ENCODE measurements at places on chromosomes 7 and 10.
A peak's percentile ranks its signal among the peaks of the same experiment; 100 is the strongest.

GRCh38 chr10:72272689-72273409 is 875 bp upstream of the DDIT4 start:
- DNase-seq = peak; percentile 99

DNA sequence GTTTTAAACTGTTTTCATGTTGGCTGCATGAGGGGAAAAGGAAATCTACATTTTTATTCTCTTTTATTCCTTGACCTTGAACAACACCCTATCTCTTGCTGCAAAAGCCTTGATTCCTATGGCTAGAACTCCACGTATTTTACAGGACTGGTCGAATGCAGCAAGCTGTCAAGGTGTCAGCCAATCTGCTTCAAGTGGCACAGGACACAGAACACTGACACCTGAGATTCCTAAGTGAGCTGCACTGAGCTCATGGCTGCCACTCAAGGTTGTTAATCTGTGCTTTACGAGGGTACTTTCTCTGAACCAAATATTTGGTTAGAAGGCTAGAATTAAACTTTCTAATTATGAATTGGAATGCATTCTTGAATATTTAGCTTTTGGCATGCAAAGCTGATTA is 349.7 kb upstream of the COBL start:
- no peak for DNase-seq

DNA sequence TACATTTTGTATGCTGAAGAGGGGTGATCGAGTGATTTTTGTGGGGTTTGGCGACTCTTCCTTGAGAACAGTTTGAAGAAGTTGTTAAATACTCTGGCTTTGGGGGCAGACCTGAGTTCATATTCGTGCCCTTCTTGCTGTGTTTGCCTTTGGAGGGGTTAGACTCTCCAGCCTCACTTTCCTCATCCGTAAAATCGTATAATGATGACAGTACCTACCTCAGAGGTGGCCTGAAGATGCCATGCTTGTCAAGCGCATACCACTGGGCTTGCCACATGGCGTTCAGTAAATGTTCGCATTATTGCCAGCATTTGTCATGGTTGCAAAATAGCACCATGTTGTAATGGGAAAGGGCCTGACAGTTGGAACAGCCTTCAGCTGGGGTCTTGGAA is 1.3 kb downstream of the STK17A start:
- DNase-seq = peak; percentile 81

DNA sequence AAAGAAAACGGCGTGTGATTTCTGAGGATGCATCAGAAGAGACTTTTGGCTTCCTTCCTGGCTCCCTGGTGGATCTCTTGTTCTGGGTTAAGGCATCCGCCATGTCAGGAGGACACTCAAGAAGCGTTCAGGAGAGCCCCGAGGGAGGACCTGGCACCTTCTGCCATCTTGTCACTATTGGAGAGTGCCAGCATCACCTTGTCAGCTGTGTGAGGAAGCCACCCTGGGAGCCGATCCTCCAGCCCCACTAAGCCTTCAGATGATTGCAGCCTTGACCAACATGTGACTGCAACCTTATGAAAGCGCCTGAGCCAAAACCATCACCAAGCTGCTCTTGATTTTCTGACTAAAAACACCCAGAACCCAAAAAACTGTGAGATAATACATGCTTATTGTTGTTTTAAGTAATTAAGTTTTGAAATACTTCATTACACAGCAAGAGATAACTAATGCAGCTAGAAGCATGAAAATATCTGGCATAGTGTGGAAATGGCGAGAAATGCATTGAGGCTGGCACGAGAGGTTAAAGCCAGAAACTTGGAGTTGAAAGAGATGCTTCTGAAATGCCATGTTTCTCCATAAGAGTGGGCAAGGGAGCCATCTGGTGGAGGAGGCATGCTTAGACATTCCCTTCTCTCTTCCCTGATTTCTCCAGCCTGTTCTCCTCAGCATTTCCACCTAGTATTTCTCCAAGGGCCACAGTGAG is 5.4 kb upstream of the ZFYVE27 start:
- peak; percentile 77 for DNase-seq

DNA sequence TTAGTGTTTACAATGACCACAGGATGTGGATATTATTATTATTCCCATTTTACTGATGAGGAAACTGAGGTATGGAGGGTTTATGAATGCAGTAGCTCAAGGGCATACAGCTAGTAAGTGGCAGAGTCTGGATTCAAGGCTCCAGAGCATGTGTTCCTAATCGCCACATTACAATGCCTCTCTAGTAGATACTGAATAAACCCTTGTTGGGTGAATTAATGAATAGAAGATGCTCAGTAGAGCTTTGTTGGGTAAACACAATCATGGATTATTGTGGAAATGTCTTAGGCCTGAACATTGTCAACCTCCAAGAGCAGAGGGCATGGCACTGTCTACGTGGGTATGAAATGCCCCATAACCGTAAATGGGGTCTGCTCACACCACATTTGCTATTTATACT is 545.3 kb downstream of the LRMDA start:
- DNase-seq = no peak

- no peak for DNase-seq
These were observed 13.1 kb upstream of the CUX1 start for GRCh38 chr7:101804088-101804963.

GRCh38 chr10:5343561-5343960 is 21.2 kb upstream of the UCN3 start:
- no peak for DNase-seq

DNA sequence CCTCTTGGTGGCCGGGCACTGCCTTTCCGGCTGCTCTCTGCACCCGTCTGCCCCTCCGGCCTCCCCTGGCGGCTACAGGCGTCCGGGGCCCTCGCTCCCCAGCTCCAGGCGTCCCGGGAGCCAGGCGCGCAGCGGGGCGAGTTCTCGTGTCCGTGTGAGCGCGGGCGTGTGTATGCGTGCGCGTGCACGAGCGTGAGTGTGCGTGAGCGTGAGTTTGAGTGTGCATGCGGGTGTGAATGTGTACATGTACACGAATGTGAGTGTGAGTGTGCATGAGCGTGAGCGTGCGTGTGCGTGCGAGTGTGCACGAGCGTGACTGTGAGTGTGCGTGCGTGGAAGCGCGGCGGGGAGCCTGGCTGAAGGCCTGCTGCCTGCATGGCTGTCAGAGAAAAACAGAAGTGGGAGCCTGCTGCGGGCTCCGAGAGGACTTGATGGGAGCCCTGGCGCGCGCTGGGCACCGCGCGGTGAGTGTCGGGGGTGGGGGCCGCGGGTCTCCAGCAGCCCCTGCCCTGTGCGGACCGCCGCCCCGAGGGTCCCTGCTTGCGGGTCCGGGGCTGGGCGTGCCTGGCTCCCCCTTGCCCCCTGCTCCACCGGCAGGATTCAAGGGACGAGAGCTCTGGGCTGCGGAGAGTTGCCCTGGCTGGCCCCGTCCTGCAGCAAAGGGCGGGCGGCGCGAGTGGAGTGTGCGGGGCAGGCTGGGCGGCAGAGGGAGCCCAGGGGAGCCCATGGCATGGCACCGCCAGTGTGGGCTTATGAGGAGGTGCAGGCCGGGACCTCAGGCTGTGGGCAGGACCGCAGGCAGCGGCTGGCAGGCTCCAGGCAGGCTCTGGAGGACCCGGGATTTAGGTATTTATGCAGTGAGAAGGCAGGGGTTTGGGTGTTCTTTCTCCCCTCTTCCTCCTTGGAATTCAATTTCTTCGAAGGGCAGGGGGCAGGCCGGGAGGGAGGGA is 75.8 kb upstream of the EN2 start:
- no peak for DNase-seq

DNA sequence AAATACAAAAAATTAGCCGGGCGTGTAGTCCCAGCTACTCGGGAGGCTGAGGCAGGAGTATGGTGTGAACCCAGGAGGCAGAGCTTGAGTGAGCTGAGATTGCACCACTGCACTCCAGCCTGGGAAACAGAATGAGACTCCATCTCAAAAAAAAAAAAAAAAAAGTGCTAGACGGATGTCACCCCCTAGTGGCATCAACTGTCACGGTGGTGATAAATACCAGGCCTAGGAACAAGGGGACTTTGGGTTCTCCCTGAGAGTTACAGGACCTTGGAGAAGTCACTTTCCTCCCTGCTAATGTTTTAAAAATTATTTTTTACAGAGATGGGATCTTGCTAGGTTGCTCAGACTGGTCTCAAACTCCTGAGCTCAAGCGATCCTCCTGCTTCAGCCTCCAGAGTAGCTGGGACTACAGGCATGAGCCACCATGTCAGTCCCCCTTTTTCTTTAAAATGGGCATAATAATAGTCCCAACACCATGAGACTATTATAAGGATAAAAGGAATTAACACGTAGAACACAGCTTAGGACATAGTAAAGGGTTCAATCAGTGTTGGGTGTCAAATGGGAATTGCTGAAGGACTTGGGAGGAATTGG is 2.6 kb upstream of the TMEM130 start:
- no peak for DNase-seq

- no peak for DNase-seq
These were observed 119.9 kb downstream of the WDR37 start for GRCh38 chr10:1175956-1176565.

DNA sequence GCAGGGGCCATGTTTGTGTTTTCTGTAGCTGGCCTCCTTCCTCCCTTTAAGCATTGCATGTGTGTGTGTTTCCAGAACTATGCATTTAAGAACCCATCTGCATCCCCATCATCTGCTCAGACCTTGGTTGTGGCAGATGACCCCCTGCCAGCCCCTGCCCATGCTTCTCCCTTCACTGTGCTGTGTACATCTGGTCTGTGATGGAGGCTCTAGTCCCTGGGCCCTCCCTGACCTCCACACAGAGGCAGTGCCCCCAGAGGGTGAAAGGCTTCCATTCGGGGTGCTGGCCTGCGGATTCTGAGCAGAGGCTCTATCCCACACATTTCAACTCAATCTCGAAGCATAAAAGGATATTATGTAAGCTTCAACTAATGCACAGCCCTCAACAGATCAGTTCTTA is 89.4 kb downstream of the TACC2 start:
- DNase-seq = no peak

DNA sequence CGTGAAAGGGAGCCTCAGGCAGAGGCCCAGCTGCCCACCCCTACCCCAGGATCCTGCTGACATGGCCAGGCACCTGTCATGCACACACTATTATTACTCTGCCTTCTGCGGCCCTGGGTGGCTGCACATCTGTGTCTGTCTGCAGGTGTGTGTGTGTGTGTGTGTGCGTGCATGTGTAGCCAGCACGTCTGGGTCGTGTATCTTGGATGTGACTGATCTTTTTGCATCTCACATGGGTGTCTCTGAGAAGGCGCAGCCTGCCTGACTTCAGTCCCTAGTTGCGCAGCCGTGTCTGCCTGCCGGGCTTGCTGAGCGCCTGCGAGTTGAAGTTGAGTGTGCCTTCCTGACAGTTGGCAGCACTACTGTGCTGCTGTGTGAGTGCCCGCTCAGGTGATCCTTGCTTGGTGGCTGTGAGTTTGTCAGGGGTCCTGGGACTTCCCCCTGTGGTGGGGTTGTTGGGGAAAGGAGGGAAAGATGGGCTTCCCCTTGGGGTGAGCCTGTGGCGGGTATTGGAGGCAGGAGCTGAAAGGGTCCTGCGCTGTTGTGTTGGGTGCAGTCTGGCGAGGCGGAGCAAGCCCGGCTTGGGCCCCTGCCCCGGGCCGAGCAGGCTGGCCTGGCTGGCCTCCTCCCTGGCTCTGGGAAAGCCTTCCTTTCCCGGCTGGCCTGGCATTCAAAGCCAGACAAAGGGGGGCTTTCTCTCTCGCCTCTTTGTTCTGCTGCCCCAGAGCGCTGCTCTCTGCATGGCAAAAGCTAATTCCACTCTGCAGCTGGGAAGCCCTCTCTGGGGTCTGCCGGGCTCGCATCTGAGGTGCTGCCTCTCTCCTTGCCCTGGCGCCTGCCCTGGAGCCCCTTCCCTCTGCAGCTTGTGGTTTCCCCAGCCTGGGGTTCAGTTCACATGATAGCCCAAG is 4.9 kb downstream of the TRIM8 start:
- no peak for DNase-seq

GRCh38 chr7:22111661-22112060 is 166.0 kb upstream of the CDCA7L start:
- no peak for DNase-seq

DNA sequence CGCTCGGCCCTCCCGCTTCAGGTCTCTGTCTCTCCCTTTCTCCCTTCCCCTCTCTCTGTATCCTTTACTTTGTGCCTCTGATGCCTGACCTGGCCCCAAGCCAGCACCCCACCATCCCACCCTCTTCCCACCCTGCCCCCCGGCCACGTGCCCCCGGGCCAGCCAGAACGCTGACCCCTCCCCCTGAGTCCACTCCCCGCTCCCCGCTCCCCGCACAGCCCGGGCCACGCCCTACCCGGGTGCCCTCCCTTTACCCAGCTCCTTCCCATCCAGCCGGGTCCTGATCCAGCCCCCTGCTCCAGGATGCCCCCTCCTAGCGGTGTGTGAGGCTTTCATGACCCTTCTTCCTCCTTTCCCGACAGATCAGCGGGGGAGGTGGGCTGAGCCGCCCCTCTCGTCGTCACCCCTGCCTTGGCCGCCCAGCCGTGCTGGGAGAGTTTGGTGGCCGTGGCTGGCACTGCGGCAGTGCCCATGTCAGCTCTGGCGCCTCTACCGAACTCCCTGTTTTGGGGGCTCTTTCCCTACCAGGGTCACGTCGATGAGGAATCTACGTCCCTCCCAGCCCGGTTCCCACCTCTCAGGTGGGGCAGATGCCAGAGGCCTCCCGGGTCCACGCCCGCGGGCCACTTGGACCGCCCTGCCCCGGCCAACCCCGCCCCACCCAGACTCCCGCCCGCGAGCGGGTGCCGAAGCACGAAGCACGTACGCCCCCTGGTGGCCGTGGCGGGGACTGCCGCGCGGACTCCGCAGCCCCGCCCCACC is 127.4 kb downstream of the UBE2H start:
- peak; percentile 58 for DNase-seq

GRCh38 chr10:82505009-82505408 is 630.0 kb downstream of the NRG3 start:
- DNase-seq = no peak

DNA sequence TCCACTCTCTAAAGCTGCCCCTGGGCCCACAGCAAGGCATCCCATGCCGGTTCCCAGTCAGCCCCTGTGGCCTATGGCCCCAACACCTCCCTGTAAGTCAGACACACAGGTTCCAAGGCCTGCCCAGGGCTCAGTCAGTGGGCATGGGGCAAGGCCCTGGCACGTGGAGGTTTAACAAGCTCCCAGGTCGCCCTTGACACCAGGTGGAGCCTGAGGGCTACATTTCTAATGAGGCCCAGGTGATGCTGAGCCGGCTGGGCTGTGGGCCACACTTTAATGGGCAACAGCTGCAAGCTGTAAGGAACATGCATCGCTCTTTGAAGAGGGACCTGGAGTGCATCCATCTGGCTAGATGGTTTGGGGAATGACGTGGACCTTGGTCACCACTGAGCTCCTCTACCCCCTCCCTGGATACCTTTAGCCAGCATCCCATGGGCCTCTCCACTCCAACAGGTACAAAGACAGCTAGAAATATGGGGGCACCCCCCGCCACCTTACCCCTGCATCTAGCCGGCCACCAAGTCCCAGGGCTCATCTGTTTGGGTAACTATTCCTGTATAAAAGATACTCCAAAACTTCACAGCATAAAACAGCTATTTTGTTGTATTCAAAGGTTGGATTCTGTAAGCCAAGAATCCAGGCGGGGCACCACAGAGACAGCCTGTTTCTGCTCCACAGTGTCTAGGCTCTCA is 122.5 kb downstream of the OAT start:
- DNase-seq = peak; percentile 33
